Motor neuron (in vitro differentiated cells): ENCODE measurements at places on chromosomes 1 and 21.

DNA sequence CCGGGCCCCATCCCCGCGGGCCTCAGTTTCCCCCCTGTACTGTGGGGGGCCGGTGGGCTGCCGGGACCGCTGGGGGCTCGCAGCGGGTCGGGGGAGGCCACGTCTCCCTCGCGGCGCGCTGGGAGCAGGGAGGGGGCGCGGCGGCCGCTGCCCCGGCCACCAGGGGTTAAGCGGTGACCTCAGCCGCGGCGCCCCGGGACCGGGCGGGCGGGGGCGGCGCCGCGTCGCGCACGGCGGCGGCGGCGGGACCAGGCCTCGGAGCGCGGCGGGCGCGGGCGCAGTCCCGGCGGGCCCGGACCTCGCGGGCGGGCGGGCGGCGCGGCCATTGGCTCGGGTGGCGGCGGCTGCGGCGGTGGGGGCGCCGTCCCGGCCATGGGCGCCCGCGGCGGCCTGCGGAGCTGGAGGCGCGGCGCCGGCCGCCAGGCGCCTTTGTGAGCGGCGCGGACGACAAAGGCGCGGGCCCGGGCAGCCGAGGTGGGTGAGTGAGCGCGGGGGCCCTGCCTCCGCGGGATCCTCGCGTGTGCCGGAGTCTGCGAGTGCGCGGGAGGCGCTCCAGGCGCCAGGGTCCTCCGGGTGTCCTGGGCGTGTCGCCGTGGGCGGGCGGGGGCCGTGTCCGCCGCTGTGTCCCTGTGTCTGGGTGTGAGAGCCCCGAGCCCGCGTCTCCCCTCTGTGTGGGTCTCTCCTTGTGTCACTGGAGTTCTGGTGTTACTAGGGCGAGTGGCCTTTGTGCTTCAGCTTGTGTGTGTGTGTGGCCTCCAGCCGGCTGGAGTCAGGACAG lies at the start of gene ARHGEF10L:
Gene ARHGEF10L, plus strand, starts transcription at position 222 of the 778 bp plus-strand sequence. CDS start 40,898 bp downstream, outside the sequence.
- ATAC-seq: peak; percentile 75

- no peak for ATAC-seq
These were observed 244.3 kb upstream of the TMEM51 start for GRCh38 chr1:14909273-14909672.

- ATAC-seq: no peak
These were observed 24.1 kb downstream of the ACTA1 start for GRCh38 chr1:229409616-229410369.

GRCh38 chr1:227785094-227785804 lies 30.2 kb upstream of the PRSS38 start:
- no peak for ATAC-seq

DNA sequence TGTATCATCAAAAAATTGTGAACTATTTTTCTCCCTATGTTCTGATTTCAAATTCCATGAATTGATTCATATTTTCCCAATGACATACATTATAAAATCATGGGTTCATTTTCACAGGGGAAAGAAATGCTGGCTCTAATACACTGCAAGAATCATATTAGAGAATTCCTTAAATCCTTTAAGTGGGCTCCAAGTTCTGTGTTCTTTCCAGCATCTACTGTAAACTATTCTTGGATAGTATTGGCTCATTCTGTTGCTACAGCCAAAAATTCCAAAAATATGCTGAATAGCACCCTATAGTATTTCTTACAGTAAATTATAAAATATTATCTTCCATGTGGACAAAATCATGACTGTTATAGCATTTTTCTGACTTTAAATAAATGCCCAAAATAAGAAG lies 19.0 kb upstream of the C1orf105 start:
- no peak for ATAC-seq

DNA sequence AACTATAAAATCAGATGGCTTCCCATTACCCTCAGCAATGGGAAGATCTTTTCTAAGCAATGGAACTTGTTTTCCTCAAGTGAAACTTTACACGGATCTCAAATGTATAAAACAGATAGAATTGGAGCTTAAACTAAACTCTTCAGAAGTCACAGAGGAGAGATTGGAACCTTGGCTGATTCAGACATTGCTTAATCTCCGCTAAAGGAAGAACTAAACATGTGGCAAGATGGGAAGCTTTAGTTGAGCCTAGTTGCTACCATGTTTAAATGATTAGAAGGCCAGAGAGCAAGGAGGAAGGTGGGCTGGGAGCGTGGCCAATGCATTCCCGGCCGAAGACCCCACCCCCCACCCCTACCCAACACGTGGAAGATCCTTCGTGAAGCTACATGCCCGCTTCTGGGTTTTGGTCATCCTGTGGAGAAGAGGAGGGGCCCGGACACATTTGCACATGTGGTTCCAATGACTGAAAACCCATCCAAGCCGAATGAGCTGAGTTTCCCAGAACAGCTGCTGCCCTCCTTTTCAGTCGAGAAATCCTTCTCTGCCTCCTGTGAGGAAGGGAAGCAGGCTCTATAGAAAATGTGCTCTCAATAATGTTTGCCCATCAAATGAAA lies 164.3 kb downstream of the MIS18A start:
- ATAC-seq: peak; percentile 41

GRCh38 chr21:39452207-39452969 lies 618 bp downstream of the SH3BGR start:
- peak; percentile 88 for ATAC-seq

DNA sequence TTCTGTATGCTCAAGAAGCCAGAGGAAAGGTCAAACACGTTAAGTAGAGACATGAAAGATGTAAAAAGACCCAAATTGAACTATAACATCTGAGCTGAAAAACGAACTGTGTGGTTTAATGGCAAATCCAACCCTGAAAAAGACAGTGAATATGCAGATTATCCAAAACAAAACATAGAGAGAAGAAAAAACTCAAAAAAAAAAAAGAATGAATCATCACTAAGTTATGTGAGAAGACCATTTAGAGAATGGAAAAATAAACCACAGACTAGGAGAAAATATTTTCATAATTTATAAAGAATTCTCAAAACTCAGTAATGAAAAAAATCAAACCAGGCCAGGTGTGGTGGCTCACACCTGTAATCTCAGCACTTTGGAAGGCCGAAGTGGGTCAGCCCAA lies 253.3 kb downstream of the PLPP3 start:
- peak; percentile 54 for ATAC-seq

- ATAC-seq: no peak
These were observed 4.2 kb downstream of the GLIS1 start for GRCh38 chr1:53734650-53735211.
